AG09309 (cell line): ENCODE measurements at places on chromosomes 7 and 10.

- DNase-seq: no peak
Measured at GRCh38 chr7:157430721-157431120, 93.9 kb downstream of the DNAJB6 start.

DNA sequence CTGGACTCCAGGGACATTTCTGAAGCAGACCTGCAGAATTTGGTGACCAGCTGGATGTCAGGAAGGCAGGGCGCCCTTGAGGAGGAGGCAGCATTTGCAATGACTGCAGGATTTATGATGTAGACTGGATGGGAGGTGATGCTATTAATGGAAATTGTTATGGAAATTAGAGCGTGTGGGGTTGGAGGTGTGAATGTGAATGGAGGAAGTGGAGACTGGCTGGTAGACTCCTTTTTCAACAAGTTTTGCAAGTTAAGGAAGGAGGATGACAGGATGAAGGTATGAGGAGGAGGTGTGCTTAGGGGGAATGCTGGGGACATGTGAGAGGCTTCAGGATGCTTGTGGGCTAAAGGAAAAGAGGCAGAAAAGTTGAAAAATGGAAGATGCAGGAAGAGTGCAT lies 137.0 kb downstream of the TMEM178B start:
- DNase-seq: no peak

DNA sequence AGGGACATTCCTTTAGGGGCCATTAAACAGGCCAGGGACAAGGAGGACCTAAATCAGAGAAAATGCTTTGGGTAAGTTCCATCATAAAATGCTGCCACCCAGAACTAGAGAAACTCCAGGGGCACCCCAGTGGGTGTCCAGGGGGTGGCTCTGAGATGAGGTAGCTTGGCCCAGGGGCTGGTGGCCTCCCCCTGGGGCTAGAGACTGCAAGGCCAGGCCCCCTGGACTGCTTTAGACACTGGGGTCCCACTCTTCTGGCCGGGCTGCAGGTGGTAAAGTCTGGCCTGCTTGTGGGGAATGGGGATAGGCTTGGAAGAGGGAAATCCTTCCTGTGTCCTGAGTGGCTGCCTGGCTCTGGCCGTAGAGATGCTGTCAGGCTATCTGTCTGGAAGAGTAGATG lies 169.6 kb upstream of the PODXL start:
- DNase-seq: no peak

DNA sequence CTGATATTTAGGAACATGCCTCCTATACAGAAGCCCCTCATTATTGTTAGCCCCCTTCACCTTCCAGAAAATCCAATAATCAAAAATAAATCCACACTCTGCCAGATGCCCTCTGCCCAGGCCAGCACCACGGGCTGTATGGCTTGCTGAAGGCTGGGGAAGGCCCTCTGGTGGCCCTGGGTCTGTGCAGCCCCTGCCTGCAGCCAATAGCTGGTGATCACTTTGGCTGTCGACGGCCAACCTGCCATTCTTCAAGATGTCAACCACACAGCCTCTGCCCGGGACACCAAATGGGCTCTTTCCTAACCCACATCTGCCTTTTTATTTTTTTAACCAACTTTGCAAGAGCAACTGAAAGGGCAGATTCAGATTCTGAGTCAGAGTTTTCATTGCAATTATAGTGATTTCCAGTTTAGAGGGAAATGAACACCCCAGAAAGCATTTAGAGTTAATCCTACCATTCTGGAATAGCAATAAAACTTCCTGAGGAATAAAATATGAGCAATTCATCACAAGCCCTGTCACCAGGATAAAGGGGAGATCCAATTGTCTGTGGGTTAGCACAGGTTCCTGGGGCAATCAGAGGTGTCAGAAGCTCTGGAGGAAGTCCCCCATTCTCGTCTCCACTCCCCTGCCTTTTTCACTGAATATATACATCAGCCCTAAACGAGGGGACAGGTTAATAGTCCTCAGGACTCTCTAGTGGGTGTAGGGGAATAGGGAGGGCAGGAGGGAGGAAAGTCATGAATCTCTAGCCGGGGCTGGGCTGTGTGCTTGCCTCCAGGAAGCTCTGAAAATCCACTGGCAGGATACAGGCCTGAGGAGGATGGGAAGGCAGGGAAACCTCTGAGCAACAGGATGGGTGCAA lies 211.3 kb downstream of the GRID1 start:
- no peak for DNase-seq

DNA sequence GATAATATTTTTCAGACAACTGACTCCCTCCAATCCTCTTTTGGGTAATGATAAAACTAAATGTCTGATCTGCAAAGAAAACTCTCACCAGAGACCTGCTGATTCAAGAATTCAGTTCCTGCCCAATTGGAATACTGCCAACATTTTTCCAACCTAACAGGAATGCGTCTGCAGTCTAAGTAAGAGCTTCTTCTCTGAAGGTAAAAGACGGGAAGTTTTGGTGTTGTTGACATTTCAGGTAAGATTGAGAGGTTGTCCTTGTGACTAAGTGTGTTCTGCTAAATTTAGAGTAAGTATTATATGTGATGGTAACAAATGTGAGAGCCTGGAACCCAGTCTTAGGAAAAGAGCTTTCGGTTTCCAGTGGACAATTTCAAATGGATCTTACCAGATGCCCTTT lies 17.6 kb downstream of the IFIT5 start:
- DNase-seq: no peak

- no peak for DNase-seq
Measured at GRCh38 chr10:100014071-100014762, 4.5 kb upstream of the DNMBP start.

GRCh38 chr7:39421251-39421650 lies 145.0 kb upstream of the YAE1 start:
- DNase-seq: no peak

DNA sequence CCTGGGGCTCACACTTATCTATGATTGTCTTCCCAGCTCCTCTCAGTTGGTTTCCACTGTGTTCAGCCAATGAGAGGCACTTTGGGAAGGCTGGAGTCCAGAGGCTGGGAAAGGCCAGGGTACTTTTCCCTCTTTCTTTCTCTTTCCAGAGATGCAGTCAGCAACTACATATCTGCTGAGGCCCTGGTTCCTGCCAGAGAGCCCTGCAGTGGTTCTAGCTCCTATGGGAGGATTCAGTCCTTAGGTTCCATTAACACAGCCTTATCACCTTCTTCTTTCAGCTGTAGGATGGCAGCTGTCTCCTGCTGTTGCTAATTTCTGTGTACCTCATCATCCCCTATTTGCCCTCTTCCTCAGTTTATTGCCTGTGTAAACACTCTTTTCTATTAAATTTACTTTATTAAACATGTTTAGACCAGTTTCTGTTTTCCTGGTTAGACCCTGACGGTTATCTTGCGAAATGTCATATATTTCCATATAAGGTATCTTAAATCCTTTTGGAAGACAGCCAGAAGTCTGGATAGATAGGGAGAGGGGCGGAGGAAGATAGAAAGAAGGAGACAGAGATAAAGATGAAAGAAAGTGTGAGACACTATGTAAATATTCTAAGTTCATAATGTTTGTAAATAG lies 100.3 kb downstream of the HGF start:
- DNase-seq: no peak

DNA sequence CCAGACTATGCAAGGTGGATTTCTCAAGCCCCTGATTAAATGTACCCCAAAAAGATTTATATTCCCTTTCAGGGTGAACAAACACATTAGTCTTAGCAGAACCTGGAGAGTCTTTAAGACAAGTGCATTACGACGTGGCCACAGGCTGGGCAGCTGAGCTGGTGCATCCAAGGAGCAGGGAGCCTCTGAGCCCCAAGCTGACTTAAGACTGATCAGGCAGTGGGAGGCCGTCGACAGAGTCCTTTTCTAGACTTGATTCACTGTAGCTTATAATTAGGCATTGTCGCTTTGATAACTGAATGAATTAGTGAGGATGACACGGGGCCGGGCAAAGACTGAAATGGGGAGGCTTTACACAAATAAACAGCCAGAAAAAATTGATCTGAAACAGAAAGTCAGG lies 353.2 kb downstream of the GPAM start:
- no peak for DNase-seq

- DNase-seq: no peak
Measured at GRCh38 chr10:65348637-65349036, 1577.2 kb upstream of the LRRTM3 start.

DNA sequence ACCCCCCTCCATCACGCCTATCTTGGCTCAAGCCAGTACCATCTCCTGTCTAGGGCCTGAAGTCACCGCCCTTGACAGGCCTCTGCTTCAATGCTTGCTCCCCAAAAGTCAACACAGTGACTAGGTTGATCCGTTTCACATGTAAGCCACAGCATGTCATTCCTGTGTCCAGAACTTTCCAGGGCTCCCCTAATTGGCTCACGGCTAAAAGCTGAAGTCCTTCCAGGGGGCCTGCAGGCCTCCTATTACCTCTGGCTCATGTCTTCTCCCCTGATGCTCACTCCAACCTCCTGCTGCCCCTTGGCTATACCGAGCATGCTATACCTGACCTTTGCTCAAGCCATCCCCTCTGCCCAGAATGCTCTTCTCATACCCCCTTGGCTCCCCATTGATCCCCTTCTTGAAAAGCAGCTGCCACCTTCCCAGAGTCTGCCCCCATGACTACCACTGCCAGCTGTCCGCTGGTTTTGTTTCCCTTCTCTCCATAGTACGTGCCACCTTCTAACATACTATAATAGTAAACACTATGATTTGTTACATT lies 39.1 kb downstream of the CPXM2 start:
- no peak for DNase-seq

DNA sequence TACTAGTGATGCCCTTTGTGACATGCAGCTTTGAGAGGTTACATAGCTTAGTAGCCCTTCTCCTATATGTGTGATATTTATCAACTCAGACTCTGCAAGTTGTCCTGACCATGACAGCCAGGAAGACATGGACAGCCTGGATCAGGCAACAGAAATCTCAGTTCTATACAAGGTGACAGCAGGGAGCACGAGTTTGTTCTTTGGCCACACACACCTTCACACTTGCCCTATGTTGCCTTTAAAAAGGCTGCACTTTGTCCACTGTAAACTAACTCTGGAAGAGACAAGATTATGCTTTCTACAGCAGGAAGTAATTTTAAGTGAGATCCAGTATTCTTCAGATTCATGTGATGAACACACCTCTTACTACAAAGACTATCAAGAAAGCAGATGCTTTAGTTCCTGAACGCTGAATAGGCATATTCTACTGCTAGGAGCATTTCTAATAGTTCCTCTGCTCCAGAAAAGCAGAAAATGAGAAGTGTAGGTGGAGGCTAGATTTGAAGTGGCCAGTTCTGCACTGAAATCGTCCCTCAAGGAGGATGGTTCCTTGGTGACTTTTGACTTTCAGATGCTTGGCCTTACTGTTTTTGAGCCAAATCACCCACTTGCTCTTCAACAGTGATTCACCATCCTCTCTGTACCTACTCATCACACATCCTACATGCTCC lies 239.2 kb downstream of the COBL start:
- no peak for DNase-seq

DNA sequence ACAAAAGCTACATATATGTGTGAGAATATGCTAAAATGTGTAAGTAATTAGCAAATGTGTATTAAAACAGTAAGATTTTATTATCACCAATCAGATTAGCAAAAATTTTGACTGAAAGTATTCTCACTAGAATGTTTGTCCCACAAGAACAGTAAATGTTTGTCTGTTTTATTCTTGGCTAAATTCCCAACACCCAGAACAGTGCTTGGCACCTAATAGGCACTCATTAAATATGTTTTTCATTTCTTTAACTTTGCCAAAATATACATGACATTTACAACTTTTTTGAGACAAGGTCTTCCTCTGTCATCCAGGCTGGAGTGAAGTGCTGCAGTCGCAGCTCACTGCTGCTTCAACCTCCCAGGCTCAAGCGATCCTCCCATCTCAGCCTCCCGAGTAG lies 143.6 kb downstream of the EBF3 start:
- no peak for DNase-seq

DNA sequence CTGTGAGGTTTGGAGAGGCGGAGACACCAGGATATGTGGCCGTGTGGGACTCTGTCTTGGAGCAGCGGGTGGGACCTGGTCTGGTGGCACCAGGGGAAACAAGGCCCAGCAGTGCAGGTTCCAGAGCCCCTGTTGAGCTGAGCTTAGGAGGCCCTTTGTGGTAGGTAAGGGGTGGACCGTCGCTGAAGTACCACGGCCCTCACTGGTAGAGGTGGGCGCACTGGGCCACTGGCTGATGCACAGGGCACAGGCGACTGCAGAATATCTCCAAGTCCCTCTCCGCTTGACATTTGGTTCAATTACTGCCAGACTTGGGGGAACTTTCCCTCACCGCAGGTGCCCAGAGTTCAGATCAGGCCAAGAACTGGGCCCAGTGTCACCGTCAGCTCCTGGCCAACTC lies 27.3 kb downstream of the DOCK1 start:
- no peak for DNase-seq

- DNase-seq: no peak
Measured at GRCh38 chr7:70071766-70072165, 473.5 kb downstream of the AUTS2 start.

- no peak for DNase-seq
Measured at GRCh38 chr10:93099670-93100069, 26.0 kb downstream of the CYP26A1 start.

DNA sequence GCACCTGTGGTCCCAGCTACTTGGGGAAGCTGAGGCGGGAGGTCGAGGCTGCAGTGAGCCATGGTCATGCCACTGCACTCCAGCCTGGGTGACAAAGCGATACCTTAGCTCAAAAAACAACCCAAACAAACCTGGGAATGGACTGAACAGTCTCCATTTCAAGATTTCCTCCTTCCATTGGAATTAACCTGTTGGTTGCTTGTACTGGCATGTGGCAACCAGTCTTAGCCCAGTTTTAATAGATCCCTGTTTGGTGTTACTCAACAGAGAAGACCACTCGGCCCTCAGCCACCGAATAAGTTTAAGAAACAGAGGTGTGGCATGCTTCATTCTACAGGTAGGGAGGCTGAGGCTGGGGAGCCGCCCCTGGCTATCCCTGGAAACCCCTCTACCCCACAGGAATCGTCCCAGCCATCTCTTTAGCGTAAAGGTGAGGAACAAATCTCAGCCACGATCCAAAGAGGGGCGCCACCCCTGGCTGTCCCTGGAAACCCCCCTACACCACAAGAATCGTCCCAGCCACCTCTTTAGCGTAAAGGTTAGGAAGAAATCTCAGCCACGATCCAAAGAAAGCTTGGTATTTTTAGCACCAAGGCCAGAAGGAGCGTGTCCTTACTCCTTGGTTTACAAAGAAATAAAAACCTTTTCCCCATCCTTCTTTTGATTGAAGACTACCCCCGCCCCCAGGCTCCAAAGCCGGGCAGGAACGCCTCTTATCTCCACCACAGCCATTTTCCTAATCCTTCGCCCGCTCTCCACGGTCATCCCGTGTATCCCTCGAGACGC lies 861 bp upstream of the TSPAN14 start:
- no peak for DNase-seq
